ENCODE measurements at places on chromosomes 12 and 14.

DNA sequence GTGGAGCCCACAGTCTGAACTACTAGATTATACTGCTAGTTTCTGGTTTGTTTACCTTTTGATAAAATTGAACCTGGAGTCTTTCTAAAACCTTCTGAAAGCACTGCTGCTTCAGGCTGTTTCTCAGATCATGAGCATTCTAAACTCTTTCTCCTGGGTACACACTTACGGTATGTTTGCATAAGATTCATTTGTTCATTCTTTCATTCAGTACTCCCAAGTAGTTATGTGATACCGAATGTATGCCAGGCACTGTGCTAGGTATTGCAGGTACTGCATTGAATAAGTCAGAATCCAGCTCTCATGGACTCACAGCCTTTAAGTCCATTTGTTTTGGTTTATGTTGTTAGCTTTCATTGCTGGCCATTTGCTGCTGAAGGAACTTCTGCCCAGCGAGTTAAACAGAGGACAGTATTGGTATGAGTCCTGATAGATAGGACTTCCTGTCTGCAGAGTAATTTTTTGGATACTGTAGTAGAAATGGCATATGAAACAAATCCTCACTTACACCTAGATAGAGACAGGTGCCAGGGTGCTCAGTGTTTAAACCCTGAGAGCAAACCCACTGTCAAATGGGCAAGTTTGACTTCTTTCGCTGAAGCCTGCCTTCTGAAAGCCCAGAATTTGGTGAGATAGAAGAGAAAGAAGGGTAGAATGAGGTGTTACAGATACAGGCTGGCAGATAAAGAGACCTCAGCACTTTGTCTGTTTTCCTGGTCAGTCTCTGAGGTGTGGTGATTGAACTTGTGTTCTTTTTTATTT, 2.1 kb downstream of the SUSD6 start:
- DNase-seq, result no peak

- DNase-seq, result no peak
Measured at GRCh38 chr12:3046441-3047200, 30.6 kb upstream of the TSPAN9 start.

DNA sequence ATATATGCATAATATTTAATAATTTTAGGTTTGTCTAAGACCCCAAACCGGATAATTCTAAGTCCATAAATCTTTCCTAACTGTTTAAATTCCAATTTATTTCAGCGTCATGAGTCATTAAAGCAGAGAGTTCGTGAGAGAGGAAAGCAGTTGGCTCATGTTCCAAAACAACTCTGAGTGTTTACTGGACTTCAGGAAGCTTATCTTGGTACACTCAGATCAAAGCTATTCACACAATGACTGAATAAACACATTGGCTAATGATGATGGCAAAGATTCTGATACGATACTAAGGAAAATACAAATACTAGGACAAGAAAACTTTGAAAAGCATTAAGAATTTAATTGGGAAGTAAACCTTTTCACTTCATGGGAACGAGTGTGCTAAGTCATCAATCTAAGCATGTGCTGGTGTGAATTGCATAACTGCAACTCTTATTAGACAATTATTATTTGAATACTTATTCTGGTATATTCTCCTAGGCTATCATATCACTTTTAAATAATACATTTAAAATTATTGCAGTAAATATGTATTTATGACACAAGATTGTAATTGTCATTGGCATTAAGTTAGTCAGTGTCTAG, 34.8 kb upstream of the CLEC14A start:
- DNase-seq, result no peak

GRCh38 chr14:100467046-100467750, 120.0 kb downstream of the BEGAIN start:
- DNase-seq, result no peak

- no peak for DNase-seq
Measured at GRCh38 chr14:88194531-88194930, 128.5 kb downstream of the KCNK10 start.

GRCh38 chr12:16599081-16599480, 6.9 kb downstream of the LMO3 start:
- no peak for DNase-seq

- DNase-seq, result no peak
Measured at GRCh38 chr14:61474701-61475100, 153.3 kb downstream of the PRKCH start.

- DNase-seq, result no peak
Measured at GRCh38 chr14:63508033-63508432, 35.1 kb downstream of the PPP2R5E start.

- DNase-seq, result no peak
Measured at GRCh38 chr14:30600922-30601918, 20.9 kb upstream of the SCFD1 start.

DNA sequence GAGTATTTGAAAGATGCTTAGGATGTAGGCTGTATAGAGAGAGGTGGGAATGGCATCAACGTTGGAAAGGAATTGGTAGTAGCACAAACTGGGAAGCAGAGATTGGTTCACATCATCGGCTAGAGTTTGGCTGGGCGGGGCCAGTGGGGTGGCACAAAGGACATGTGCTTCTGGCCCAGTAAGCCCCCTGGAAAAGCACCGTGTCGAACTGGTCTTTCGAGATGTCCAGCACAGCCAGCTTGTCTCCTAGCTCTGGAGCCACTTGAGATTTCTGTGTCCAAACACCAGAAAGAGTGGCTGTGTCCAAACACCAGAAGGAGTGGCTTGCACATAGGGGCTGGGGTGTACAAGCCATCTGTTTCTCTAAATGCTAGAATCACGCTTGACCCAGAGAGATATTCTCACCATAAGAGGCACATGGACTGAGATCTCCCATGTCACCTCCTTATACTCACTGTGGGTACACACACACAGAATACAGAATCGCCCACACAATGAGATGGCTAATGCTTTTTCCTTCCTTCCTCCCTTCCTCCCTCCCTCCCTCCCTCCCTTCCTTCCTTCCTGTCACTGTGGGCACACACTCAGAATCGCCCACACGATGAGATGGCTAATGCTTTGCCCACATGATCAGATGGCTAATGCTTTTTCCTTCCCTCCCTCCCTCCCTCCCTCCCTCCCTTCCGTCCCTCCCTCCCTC, 41.8 kb upstream of the KCNK13 start:
- DNase-seq, result peak; percentile 48

- DNase-seq, result no peak
Measured at GRCh38 chr14:33120966-33121365, 182.3 kb downstream of the NPAS3 start.

GRCh38 chr12:86496595-86496994, 240.4 kb upstream of the MGAT4C start:
- DNase-seq, result no peak

DNA sequence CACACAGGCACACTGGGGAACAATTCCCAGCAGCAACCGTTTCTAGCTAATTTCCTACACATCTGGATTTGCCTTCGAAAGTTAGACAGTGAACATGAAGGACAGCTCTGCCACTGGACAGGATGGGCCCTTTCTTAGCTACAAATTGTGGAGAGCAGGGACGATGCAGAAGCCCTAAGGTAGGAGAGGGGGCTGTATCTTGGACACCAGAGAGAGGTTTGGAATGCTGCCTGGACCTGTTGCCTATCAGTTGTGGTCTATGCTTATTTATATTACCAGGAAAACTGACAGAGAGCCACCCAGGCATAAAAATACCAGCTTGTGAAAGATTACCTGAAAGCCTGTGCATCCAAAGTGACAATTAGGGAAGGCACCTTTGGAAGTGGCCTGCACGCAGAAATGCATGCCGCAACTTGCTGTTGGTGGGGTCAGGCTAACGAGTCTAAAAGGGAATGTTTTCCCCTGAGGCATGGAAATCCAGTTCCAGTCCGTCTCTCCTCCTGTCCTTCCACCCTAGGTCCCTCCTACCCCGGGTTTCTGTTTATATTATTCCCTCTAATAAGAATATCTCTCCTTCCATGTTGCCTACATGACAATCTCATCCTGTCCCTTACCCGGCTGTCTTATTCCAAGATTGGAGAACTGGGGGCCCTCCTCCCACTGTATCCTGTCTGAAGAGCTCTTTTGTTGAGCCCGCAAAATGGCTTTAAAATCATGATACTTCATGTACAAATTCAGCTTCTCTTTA, 60.2 kb downstream of the MDM2 start:
- DNase-seq, result no peak

DNA sequence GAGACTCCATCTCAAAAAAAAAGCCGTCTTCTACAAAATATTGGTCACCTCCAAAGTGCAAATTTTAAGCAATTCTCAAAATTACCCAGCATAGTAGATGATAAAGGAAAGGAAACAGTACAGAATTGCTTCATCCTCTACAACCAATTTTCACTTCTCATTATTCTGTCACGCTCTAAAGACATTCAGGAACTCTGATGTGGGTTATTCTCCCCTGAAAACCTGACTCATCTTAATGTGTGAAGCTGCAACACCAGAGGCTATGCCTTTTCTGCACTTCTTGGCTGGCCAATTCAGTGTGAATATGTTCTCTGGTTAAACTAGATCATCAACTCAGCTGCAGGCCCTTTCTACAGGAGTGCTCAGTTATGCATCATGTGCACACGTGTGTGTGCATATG, 11.0 kb downstream of the PTGER2 start:
- DNase-seq, result no peak

DNA sequence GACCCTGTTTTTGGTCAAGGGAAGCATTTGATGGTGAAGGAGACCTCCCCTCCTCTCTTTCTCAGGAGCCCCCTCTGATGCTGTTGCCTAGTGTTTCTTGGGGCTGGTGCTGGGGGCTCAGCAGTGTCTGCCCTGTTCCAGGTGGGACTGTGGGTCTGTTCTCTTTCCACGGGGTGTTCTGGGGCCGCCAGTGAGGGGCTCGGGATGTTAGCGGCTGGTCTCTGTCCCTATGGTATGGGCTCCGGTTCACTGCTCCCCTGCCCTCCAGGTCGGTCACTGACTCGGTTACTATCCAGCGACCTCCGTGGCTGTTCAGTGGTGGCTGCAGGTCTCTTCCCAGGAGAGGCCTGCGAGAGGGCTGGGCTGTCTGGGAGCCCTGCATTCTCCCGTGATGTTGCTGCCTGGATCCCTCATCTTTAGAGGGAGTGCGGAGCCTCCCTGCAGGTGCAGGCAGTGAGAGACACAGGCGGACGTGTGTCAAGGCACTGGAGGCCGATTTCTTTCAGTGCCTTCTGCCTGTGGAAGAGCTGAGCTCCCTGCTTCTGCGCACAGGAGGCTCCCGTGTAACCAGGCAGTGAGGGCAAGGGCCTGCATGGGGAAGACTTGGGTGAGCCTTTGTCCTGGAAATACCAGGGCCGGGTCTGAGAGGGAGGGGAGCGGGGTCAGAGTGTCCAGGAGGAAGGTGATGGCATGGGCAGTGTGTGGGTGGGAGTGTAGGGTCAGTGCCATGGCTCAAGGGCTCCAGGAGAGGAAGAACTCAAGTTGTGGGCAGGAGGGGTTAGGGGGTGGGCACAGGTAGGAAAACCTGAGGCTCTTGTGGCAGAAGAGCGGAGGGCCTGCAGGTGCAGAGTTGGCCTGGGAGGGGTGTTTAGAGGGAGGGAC, 362.6 kb downstream of the TMEM121 start:
- no peak for DNase-seq

- DNase-seq, result no peak
Measured at GRCh38 chr12:23559268-23559753, 390.2 kb downstream of the SOX5 start.
